ENCODE measurements at places on chromosomes 2 and 18. TPM values are rescaled to one million over a fixed set of nuclear protein-coding genes. Genes with fewer than 3 reads are reported as not detected.

DNA sequence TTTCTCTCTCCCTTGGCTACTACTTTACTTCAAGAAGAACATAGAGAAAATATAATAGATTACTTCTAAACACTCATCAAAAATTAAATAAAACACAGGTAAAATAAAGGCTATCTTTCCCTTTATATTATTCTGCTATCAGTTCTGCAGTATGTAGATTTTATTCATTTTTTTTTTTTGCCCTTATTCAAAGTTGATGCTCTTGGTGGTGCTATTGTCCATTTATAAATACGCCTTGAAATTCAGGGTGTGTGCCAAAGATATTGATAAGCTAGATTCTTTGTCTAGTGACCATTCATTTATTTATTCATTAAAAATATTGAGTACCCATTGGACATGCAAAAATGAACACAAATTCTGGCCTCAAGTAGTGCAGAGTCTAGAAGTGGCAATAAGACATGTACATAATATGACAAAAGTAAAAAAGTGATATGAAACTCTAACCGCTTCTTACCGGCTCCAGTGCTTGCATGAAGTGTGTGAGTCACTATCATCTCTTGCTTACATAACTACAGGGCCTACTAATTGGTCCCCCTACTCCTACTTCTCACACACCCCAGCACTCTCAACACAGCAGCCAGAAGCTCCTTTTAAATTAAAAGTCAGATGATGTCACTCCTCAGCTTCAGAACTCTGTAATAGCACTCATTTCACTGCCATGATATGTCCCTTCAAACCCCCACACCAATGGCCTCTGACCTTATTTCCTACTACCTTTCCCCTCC, 208.3 kb upstream of the FANCL start:
- no peaks in the 10 kb centered on the region for H3K27me3 ChIP-seq
- H3K36me3 ChIP-seq, result no peaks in the 10 kb centered on the region
- no peak overlapping the region for H3K27ac ChIP-seq
- DNase-seq, result no peak
- no peaks in the 10 kb centered on the region for H3K4me1 ChIP-seq

GRCh38 chr18:10476338-10476791, 21.9 kb downstream of the APCDD1 start:
- H3K4me1 ChIP-seq, result no peaks in the 10 kb centered on the region
- DNase-seq, result no peak
- H3K27me3 ChIP-seq, result no peaks in the 10 kb centered on the region
- H3K4me3 ChIP-seq, result no peak overlapping the region
- no peaks in the 10 kb centered on the region for H3K36me3 ChIP-seq
- no peak overlapping the region for H3K27ac ChIP-seq

- H3K27me3 ChIP-seq, result no peaks in the 10 kb centered on the region
- H3K36me3 ChIP-seq, result no peaks in the 10 kb centered on the region
- H3K4me1 ChIP-seq, result no peaks in the 10 kb centered on the region
- no peak overlapping the region for H3K27ac ChIP-seq
- no peak overlapping the region for H3K4me3 ChIP-seq
- no peak for DNase-seq
Measured at GRCh38 chr18:67574749-67575148, 58.2 kb upstream of the DSEL start.

- H3K27me3 ChIP-seq, result no peaks in the 10 kb centered on the region
- H3K36me3 ChIP-seq, result no peaks in the 10 kb centered on the region
- no peak overlapping the region for H3K27ac ChIP-seq
- no peak overlapping the region for H3K4me3 ChIP-seq
Measured at GRCh38 chr2:17606851-17607250, 66.4 kb downstream of the VSNL1 start.

DNA sequence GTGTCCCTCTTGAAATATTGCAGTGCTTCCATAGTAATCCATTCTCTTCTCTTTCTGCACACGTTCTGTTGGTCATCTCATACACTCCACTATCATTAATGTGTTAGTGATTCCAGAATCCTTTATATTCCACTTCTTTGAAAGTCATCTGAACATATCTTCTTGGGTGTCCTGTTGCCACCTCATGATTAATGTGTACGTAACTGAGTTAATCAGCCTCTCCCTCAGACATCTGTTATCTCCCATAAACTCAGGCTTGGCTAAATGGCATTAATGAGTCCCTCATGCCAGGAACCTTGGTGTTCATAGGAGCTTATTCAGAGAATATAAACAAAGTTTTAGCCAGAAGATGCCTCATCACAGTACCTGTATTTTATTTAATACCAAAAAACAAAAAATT, 126.4 kb downstream of the NCOA1 start:
- peaks cover 9% of the 10 kb centered on the region for H3K4me1 ChIP-seq
- no peak for DNase-seq

- no peak for DNase-seq
- no peaks in the 10 kb centered on the region for H3K4me1 ChIP-seq
- H3K36me3 ChIP-seq, result no peaks in the 10 kb centered on the region
- H3K4me3 ChIP-seq, result no peak overlapping the region
- H3K27ac ChIP-seq, result no peak overlapping the region
- H3K27me3 ChIP-seq, result no peaks in the 10 kb centered on the region
Measured at GRCh38 chr2:72695676-72696075, 130.2 kb downstream of the EXOC6B start.

GRCh38 chr18:54240629-54241107, 16.2 kb upstream of the MBD2 start:
- H3K27me3 ChIP-seq, result no peaks in the 10 kb centered on the region
- no peak for DNase-seq
- H3K27ac ChIP-seq, result no peak overlapping the region

GRCh38 chr2:234156326-234156725, 105.8 kb downstream of the SPP2 start:
- H3K27ac ChIP-seq, result no peak overlapping the region
- H3K36me3 ChIP-seq, result no peaks in the 10 kb centered on the region
- no peak for DNase-seq
- no peaks in the 10 kb centered on the region for H3K4me1 ChIP-seq
- no peak overlapping the region for H3K4me3 ChIP-seq
- H3K27me3 ChIP-seq, result no peaks in the 10 kb centered on the region

DNA sequence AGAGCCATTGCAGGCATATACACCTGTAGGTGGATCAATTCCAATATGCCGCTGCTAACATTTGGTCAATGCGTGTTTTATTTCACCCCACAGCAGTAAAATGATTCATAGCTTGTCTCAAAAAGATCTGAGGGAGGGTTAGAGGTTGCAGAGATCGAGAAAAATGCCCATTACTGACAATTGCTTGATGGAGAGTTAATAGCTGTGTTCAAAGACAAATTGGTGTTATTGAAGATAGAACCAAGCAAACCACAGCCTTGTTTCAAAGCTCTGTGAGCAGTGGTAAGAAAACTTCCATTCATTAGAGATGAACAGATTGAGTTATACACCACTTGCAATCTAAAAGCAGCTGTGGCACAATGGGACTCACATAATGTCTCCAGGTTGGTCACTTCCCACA, 95.4 kb downstream of the KCNE4 start:
- H3K27ac ChIP-seq, result no peak overlapping the region
- no peaks in the 10 kb centered on the region for H3K36me3 ChIP-seq

GRCh38 chr18:48456838-48457237, 47.7 kb upstream of the ZBTB7C start:
- H3K36me3 ChIP-seq, result no peaks in the 10 kb centered on the region
- H3K27me3 ChIP-seq, result peaks cover 8% of the 10 kb centered on the region
- no peak for DNase-seq
- peaks cover 40% of the 10 kb centered on the region for H3K4me1 ChIP-seq

GRCh38 chr2:223941579-223942277, 3.4 kb downstream of the WDFY1 start:
- H3K4me3 ChIP-seq, result no peak overlapping the region
- H3K27me3 ChIP-seq, result no peaks in the 10 kb centered on the region
- peak; percentile 50 for DNase-seq
- H3K36me3 ChIP-seq, result no peaks in the 10 kb centered on the region

DNA sequence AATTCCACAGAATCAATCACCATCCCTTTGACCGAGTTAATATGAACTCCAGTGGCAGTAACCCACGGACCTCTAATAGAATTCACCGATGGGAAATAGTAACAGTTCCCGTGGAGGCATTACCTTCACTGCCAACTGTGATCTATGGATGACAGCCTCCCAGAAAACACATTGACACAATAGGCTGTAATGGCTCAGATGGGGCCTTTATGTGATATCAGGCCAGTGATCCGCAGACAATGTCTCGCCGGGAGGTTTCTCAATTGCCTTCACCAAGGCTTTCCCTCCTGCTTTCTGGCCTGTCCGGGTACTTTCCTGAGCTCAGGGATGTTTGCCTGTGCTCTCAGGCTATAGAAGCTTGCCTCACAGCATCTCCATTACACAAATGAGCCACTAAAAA, 34.4 kb upstream of the KLF7 start:
- no peak overlapping the region for H3K4me3 ChIP-seq
- no peaks in the 10 kb centered on the region for H3K4me1 ChIP-seq
- no peak for DNase-seq
- no peaks in the 10 kb centered on the region for H3K36me3 ChIP-seq
- no peak overlapping the region for H3K27ac ChIP-seq

DNA sequence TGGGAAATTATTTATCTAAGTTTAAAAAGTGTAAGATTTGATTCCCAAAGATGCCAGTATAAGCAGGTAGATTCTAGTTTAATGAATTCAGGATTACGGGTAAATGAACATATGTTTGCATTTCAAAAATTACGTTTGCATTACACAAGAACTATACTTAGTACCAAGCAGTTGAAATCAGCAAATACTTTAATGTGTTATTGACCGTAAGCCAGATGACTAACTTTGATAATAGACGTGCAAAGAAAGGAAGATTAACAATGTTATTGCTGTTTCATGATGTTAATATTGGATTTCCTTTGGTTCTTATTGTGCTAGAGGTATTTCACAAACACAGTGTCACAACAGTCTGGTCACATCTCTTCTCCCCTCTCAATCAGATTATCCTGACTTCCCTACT, 294.7 kb downstream of the TDRD15 start:
- no peak overlapping the region for H3K4me3 ChIP-seq
- no peak overlapping the region for H3K27ac ChIP-seq
- no peaks in the 10 kb centered on the region for H3K36me3 ChIP-seq
- no peaks in the 10 kb centered on the region for H3K27me3 ChIP-seq
- no peaks in the 10 kb centered on the region for H3K4me1 ChIP-seq

GRCh38 chr2:60544954-60545560, 8.4 kb downstream of the BCL11A start:
- no peak overlapping the region for H3K4me3 ChIP-seq
- no peak overlapping the region for H3K27ac ChIP-seq
- H3K4me1 ChIP-seq, result peaks cover 12% of the 10 kb centered on the region
- H3K27me3 ChIP-seq, result peaks cover 21% of the 10 kb centered on the region
- no peaks in the 10 kb centered on the region for H3K36me3 ChIP-seq
- no peak for DNase-seq

DNA sequence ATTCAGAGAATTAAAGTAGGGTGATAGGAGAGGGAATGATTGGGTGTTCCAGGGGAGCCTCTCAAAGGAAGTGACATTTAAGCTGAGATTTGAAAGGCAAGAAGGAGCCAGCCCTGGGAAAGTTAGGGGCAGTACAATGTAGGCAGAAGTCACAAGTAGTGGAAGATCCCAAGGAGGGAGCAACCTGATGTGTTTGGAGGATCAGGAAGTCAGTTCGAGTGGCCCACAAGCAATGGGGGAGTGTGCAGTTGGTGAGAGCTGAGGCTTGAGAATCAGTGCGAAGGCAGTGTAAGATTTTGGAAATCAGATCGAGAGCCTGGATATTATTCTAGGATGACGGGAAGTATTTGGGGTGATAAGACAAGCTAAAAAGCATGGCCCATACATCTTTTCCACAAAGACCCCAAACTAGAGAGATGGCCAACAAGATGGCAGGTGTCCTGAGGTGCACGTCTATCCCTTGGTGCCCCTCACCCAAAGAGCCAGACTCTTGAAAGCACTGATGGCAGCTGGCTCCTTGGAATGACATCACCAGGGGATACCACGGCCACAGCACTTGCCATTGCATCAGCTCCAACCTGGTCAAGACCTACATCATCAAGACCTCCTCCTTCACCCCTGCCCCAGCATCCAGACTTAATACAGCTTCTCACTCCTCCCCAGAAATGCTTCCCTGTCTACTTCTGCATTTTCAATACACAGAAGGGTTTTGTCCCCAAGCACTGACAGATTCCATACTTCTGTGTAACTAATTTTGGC, 127.3 kb downstream of the BCL2 start:
- peaks cover 51% of the 10 kb centered on the region for H3K4me1 ChIP-seq
- DNase-seq, result no peak
- no peak overlapping the region for H3K4me3 ChIP-seq
- H3K27ac ChIP-seq, result no peak overlapping the region
- H3K36me3 ChIP-seq, result no peaks in the 10 kb centered on the region

DNA sequence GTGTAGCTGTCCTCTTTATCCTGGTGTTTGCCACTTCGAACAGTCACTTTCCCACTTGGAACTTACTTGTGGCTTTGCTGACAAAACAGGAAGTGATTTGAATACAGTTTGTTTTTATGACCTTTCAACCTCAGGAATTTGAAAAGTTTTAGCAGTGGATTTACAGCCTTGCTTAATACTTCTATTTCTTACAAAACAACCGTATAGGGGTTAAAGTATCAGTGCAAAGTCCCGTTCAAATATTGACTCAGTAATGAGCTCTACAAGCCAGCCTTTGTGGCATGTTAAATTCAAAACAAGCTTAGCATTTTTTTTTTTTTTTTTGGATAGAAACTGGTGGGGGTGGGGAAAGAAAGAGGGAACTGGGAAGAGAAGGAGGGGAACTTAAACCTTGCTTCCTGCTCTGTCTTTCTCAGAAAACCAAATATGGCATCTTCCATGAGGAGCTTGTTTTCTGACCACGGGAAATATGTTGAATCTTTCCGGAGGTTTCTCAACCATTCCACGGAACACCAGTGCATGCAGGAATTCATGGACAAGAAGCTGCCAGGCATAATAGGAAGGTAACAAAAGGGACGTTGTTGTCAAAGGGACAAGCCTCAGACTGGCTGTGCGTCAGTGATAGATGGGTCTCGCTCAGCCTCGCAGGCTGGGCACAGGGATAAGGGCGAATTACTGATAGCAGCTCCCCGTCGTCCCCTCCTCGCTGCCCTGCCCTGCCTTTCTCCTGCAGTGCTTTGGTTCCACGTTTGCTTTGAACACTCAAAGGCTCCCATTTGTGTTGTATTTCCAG, at the start of gene HNMT:
HNMT (plus strand) TSS at position 408 of the 793 bp plus-strand sequence; CDS start at position 427, 19 bp downstream.
- H3K27me3 ChIP-seq, result no peaks in the 10 kb centered on the region
- DNase-seq, result no peak
- no peak within 1 kb of the TSS for H3K4me3 ChIP-seq
- H3K4me1 ChIP-seq, result no peaks in the 10 kb centered on the region

GRCh38 chr2:232494542-232494941, 6.9 kb upstream of the ECEL1 start:
- no peaks in the 10 kb centered on the region for H3K4me1 ChIP-seq
- no peak overlapping the region for H3K4me3 ChIP-seq
- no peak for DNase-seq
- H3K27ac ChIP-seq, result no peak overlapping the region
- H3K27me3 ChIP-seq, result no peaks in the 10 kb centered on the region
- H3K36me3 ChIP-seq, result no peaks in the 10 kb centered on the region

The WNT10A gene
- total RNA-seq, result 12.4 TPM

The CRYGB gene
- not detected for total RNA-seq

The SPATA3 gene
- total RNA-seq, result not detected

The VIL1 gene
- not detected for total RNA-seq

The POTEC gene
- total RNA-seq, result not detected

The SOCS6 gene
- 1.5 TPM for total RNA-seq

The BIN1 gene
- total RNA-seq, result 103 TPM

The LYG2 gene
- total RNA-seq, result not detected

All from CD4-positive, alpha-beta memory T cell (primary cell).